ENCODE measurements at places on chromosomes 12 and 14.

GRCh38 chr12:54017878-54018467 lies 9.2 kb downstream of the HOXC8 start:
- DNase-seq, result no peak

DNA sequence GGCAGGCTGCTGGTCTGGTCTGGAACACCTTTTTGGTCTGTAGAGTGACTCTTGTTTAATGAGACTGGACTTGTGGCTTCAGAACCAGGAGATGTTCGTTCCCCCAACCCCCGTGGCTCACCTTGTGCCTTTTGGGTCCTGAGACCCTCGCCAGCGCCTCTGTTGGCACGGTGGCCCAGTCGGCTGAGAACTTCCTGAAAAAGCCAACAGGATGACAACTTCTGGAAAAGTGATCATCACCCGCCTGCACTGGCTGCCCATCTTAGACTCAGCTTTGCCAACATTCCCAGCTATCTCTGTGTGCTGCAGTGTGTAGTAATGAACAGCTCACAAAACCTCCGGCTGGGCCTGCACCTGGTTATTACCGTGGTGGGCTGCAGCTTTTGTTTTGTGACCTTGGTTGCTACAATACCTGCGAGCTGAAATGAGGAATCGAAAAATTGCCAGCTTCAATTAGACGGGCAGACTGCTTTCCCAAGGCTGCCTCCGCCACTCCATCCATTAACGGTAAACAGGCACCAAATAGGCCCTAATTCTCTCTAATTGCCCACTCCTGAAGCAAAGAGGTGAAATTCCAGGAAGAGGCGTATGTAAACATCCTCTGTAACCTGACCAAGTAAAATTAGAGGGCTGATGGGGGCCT lies 16.0 kb downstream of the MEG3 start:
- no peak for DNase-seq

DNA sequence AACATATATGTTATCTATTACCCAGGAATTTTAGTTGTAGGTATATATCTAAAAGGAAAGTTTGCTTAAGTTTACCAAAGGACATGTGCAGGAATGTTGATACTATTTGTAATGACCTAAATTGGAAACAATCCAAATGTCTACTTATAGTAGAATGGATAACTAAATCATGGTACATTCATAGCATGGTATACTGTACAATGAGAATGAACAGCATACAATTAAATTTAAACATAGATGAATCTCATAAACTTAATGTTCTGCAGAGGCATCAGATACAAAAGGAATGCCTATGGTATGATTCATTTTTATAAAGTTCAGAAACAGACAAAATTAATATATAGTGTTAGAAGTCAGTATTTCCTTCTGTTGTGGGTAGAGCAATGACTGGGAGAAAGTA lies 135.4 kb downstream of the GPHN start:
- no peak for DNase-seq

- no peak for DNase-seq
Measured at GRCh38 chr12:84313323-84313675, 599.3 kb downstream of the SLC6A15 start.

GRCh38 chr14:91910196-91910595 lies 37.3 kb downstream of the FBLN5 start:
- no peak for DNase-seq

All from AG04450 (cell line).